ENCODE measurements at places on chromosomes 2 and 18. TPM values are rescaled to one million over a fixed set of nuclear protein-coding genes. Genes with fewer than 3 reads are reported as not detected.
A peak's percentile ranks its signal among the peaks of the same experiment; 100 is the strongest.

The GATA6 gene
- total RNA-seq = 11.0 TPM

GRCh38 chr18:54860941-54861340 is 32.7 kb downstream of the RAB27B start:
- no peaks in the 10 kb centered on the region for H3K36me3 ChIP-seq
- no peak overlapping the region for H3K4me3 ChIP-seq
- no peak for DNase-seq
- H3K4me1 ChIP-seq = no peaks in the 10 kb centered on the region
- H3K27ac ChIP-seq = no peak overlapping the region

GRCh38 chr2:23426263-23426905 is 41.4 kb downstream of the KLHL29 start:
- no peak for DNase-seq
- H3K27ac ChIP-seq = no peak overlapping the region
- no peaks in the 10 kb centered on the region for H3K27me3 ChIP-seq
- H3K4me3 ChIP-seq = no peak overlapping the region
- H3K4me1 ChIP-seq = no peaks in the 10 kb centered on the region
- H3K36me3 ChIP-seq = no peaks in the 10 kb centered on the region

DNA sequence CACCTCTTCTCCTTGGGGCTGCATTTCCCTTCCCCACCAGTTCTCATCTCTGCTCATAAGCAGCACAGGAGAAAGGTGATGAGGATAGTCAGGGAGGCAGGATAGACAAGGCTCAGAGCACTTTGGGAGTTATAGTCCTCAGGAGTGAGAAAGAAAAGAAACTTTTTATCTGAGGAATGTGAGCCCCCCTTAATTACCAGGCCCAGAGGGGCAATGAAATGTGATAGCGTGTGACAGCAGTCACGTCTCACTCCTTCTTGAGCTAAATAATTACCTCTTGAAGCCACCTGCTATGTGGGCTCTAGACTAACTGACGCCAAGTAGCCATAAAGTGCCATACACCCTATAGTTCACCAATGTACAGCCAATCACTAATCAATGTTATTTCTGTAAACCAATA is 105.8 kb downstream of the SPP2 start:
- no peak overlapping the region for H3K27ac ChIP-seq
- no peak for DNase-seq
- H3K4me3 ChIP-seq = no peak overlapping the region
- no peaks in the 10 kb centered on the region for H3K27me3 ChIP-seq
- no peaks in the 10 kb centered on the region for H3K4me1 ChIP-seq

DNA sequence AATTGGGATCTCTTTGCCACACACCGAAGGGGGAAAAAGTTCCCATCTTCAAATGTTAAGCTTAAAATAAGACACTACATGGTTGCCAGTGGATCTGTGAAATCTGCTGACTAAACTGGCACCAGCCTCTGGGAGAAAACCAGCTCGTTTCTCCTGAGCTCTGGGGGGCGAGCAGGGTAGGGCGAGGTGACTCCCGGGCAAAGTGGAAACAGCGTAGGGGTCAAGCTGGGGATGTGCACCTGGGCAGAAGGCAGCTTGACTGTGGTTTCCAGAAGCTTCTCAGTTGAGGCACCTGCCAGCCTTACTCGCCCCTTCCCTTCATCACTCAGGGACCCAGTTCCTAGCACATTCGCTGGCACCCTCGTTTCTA is 62.8 kb downstream of the SFXN5 start:
- no peaks in the 10 kb centered on the region for H3K36me3 ChIP-seq
- no peaks in the 10 kb centered on the region for H3K27me3 ChIP-seq
- H3K27ac ChIP-seq = no peak overlapping the region
- H3K4me1 ChIP-seq = no peaks in the 10 kb centered on the region
- H3K4me3 ChIP-seq = no peak overlapping the region

The IL1B gene
- total RNA-seq = not detected

DNA sequence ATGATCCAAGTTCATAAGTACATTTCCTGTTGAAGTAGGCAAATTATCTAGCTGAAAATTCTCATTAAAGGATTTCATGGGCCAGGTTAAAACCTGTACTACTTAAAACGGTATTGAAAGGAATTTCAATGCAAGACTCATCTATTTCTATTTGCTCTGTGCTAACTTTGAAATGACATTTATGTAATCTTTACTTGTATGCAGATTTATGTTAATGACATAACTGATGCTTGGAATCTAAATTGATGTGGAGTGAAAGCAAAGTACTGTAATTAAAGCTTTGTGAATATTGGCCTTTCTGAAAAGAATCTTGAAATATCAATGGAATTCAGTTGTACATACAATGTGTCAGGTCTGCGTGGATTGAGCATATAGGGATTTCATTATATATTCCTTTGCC is 390.0 kb downstream of the CPS1 start:
- H3K4me3 ChIP-seq = no peak overlapping the region
- DNase-seq = no peak
- H3K36me3 ChIP-seq = no peaks in the 10 kb centered on the region
- H3K27ac ChIP-seq = no peak overlapping the region

DNA sequence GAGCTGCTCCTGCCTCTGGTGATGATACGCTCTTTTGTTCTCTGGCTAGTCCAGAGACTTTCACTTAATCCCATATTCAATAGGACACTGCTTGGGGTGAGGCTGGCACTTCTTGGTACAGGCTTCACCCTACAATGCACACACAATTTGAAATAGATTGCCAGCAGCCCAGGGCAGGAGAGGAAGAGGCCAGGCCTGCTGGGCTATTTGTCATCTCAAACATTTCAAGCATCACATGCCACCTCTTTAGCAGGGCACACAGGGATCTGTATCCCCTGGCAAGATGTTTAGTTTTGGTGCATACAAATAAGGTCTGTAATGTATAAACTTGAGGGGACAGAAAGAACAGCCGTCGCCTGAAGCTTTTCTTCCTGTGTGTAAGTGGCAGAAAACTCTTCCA is 120.4 kb downstream of the CHST9 start:
- H3K4me1 ChIP-seq = no peaks in the 10 kb centered on the region
- H3K27me3 ChIP-seq = no peaks in the 10 kb centered on the region
- DNase-seq = no peak
- H3K4me3 ChIP-seq = no peak overlapping the region
- no peaks in the 10 kb centered on the region for H3K36me3 ChIP-seq
- H3K27ac ChIP-seq = no peak overlapping the region

DNA sequence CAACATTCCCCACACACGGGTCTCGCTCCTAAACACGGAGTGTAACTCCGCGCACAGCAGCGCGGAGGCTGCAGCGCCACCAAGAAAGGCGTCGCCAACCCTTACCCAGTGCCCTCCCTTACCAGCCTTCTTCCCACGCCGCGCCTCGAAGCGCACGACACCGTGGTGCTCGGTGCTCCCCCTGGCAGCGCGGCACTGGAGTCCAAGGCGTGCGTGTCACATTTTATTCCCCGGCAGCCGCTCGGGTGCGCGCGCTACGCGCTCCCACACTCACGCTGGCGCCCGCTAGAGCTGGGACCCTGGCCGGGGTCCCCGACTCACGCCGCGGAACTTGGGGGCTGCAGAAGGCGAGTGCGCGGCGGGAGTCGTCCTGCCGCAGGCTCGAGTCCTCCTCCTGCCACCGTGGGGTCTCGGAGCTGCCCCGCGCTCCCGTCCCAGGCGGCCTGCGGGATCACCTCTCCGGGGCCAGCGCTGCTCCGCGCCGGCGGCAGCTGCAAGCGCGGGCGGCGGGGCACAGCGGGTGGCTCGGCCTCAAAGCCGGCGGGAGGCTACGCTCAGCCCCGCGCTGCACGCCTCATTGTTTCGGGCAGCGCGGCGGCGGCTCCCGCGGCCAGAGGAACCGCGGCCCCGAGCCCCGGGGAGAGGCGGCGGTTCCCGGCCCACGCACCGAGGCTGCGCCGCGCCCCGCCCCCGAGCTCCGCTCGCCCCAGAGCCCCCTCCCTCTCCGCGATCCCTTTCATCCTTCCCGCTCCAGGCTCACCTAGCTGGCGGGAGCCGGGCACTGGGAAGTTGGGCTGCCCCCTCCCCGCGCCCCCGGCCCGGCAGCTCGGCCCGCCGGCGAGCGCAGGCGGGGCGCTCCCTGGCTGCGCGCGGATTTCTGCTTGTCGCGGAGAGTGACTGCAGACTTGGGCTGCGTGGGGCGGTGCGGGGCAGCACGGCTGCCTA is at the start of gene ST6GAL2:
ST6GAL2 (minus strand) TSS at position 197 of the 945 bp plus-strand sequence. CDS start 42,190 bp downstream, outside the sequence.
- no peak within 1 kb of the TSS for H3K27ac ChIP-seq
- H3K27me3 ChIP-seq = peaks cover 19% of the 10 kb centered on the region

GRCh38 chr2:88666576-88666975 is 24.9 kb upstream of the RPIA start:
- H3K27me3 ChIP-seq = no peaks in the 10 kb centered on the region
- H3K36me3 ChIP-seq = no peaks in the 10 kb centered on the region
- no peak for DNase-seq
- no peak overlapping the region for H3K4me3 ChIP-seq

DNA sequence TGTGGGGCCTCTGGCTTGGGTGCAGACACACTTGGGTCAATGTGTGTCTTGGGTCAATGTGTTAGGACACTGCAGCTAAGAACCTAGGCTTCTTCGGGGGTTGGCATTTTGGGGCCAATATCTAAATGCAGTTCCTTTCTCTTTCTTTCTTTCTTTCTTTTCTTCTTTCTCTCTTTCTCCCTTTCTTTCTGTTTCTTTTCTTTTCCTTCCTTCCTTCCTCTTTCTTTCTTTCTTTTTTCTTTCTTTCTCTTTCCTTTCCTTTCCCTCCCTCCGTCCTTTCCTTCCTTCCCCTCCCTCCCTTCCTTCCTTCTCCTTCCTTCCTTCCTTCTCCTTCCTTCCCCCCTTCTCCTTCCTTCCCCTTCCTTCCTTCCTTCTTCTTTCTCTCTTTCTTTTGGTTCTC is 57.7 kb upstream of the OSR1 start:
- H3K27ac ChIP-seq = no peak overlapping the region
- no peak overlapping the region for H3K4me3 ChIP-seq
- DNase-seq = no peak

GRCh38 chr2:30403592-30404312 is 43.3 kb upstream of the LCLAT1 start:
- no peaks in the 10 kb centered on the region for H3K4me1 ChIP-seq
- peak overlapping the region; percentile 78 for H3K27ac ChIP-seq
- H3K36me3 ChIP-seq = no peaks in the 10 kb centered on the region
- DNase-seq = no peak
- H3K27me3 ChIP-seq = no peaks in the 10 kb centered on the region

GRCh38 chr2:205852457-205852856 is 170.2 kb downstream of the NRP2 start:
- DNase-seq = no peak
- no peak overlapping the region for H3K4me3 ChIP-seq
- no peaks in the 10 kb centered on the region for H3K4me1 ChIP-seq
- no peaks in the 10 kb centered on the region for H3K36me3 ChIP-seq
- no peaks in the 10 kb centered on the region for H3K27me3 ChIP-seq

GRCh38 chr18:48181857-48182256 is 227.3 kb downstream of the ZBTB7C start:
- no peak overlapping the region for H3K4me3 ChIP-seq
- no peak for DNase-seq
- no peaks in the 10 kb centered on the region for H3K36me3 ChIP-seq
- no peaks in the 10 kb centered on the region for H3K27me3 ChIP-seq

The COLEC12 gene
- 11.7 TPM for total RNA-seq

The SOS1 gene
- 49.0 TPM for total RNA-seq

DNA sequence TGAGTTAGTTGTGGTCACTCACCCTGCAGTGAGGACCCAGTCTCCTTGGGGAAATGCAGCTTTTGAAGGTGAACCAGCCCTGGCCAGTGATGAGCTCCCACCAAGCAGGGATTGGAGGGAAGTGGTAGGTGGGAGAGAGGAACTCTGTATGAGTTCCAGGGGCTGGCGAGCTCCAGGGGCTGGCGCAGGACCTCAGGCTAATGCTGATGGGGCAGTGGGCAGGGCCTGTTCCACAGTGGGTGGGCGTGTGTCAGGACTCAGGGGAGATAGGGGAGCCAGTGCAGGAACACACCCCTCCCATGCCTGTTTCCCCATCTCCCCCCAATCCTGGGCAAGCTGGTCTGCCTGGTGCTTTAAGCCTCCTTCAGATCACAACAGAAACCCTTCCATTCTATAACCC is 208.4 kb downstream of the DYSF start:
- no peak overlapping the region for H3K27ac ChIP-seq
- H3K27me3 ChIP-seq = no peaks in the 10 kb centered on the region
- H3K36me3 ChIP-seq = no peaks in the 10 kb centered on the region
- H3K4me1 ChIP-seq = no peaks in the 10 kb centered on the region
- H3K4me3 ChIP-seq = no peak overlapping the region
- DNase-seq = no peak

The OTOS gene
- not detected for total RNA-seq

GRCh38 chr2:187580462-187581124 is 26.4 kb upstream of the TFPI start:
- no peaks in the 10 kb centered on the region for H3K4me1 ChIP-seq
- H3K4me3 ChIP-seq = peak overlapping the region; percentile 6
- no peaks in the 10 kb centered on the region for H3K27me3 ChIP-seq
- no peaks in the 10 kb centered on the region for H3K36me3 ChIP-seq
- no peak for DNase-seq
- no peak overlapping the region for H3K27ac ChIP-seq

The PRKAG3 gene
- total RNA-seq = not detected

- DNase-seq = peak; percentile 24
- H3K4me1 ChIP-seq = no peaks in the 10 kb centered on the region
- H3K27ac ChIP-seq = no peak overlapping the region
- H3K27me3 ChIP-seq = no peaks in the 10 kb centered on the region
- H3K36me3 ChIP-seq = no peaks in the 10 kb centered on the region
These were observed 133.4 kb downstream of the RTP5 start for GRCh38 chr2:242002944-242003343.

The CCDC85A gene
- total RNA-seq = 7.5 TPM

The C2orf15 gene
- total RNA-seq = 1.6 TPM

DNA sequence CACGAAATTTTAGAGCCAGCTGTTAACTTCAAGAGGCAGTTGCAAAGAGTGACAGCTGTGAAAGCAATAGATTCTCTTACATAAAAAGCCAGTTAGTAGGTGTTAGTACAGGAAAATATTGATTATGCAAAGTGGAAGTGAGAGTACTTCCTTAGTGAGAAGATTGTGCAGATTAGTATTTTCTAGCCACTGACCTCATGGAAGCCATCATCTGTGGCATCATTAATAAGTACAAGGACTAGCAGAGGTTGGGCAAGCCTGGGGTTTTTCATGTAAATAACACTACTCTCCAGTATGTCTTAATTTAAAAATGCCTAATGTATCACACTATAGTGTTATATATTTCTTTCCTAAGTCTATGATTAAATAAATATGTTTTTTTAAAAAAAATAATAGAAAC is 166.2 kb upstream of the DTNA start:
- H3K36me3 ChIP-seq = no peaks in the 10 kb centered on the region
- no peak overlapping the region for H3K27ac ChIP-seq
- no peaks in the 10 kb centered on the region for H3K27me3 ChIP-seq
- H3K4me3 ChIP-seq = no peak overlapping the region
- no peaks in the 10 kb centered on the region for H3K4me1 ChIP-seq

GRCh38 chr18:10688766-10689165 is 162.9 kb downstream of the NAPG start:
- H3K27ac ChIP-seq = no peak overlapping the region
- H3K36me3 ChIP-seq = no peaks in the 10 kb centered on the region
- H3K4me3 ChIP-seq = no peak overlapping the region
- H3K27me3 ChIP-seq = no peaks in the 10 kb centered on the region
- DNase-seq = no peak

The GKN1 gene
- total RNA-seq = not detected

GRCh38 chr18:49682173-49682802 is 120.4 kb downstream of the LIPG start:
- no peaks in the 10 kb centered on the region for H3K36me3 ChIP-seq
- no peak overlapping the region for H3K4me3 ChIP-seq
- no peaks in the 10 kb centered on the region for H3K27me3 ChIP-seq
- no peak for DNase-seq

The DIPK1C gene
- not detected for total RNA-seq

GRCh38 chr2:189046320-189046719 is 72.1 kb downstream of the COL3A1 start:
- H3K4me1 ChIP-seq = no peaks in the 10 kb centered on the region
- H3K36me3 ChIP-seq = no peaks in the 10 kb centered on the region
- no peaks in the 10 kb centered on the region for H3K27me3 ChIP-seq
- no peak overlapping the region for H3K4me3 ChIP-seq
- DNase-seq = no peak
